Activated T-helper 2 cell treated with anti-CD3 and anti-CD28 coated beads, Interferon-gamma antibody, Interleukin-2, Interleukin-4, amounts not matched to agents 10 μg/mL and 5 μg/mL and 100 μg/mL, durations not matched to agents 14 hours and 24 hours and 36 hours (primary cell): ENCODE measurements at places on chromosomes 13 and 19.
A peak's percentile ranks its signal among the peaks of the same experiment; 100 is the strongest.

GRCh38 chr19:18418483-18419194 lies 559 bp upstream of the SSBP4 start:
- DNase-seq: no peak

GRCh38 chr13:103410002-103410401 lies 343.8 kb upstream of the SLC10A2 start:
- no peak for DNase-seq

DNA sequence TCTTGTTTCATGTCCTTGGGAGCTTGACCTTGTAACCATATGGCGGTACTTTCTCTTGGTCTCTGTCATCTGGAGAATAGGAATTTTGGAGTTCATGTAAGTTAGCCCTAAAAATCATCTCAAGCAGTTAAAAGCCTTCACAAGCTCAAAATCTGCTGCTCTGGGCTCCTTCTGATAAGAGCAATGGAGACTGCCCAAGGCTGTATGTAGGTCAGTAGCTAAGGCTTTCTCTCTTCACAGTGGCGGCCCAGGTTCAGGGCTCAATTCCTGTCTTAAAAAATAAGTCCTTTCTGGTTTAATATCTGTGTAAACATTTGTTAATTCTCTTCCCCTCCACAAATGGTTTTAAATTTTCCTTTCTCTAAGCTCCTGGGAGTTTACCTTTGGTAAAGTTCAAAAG lies 45.3 kb upstream of the ANKRD10 start:
- no peak for DNase-seq

DNA sequence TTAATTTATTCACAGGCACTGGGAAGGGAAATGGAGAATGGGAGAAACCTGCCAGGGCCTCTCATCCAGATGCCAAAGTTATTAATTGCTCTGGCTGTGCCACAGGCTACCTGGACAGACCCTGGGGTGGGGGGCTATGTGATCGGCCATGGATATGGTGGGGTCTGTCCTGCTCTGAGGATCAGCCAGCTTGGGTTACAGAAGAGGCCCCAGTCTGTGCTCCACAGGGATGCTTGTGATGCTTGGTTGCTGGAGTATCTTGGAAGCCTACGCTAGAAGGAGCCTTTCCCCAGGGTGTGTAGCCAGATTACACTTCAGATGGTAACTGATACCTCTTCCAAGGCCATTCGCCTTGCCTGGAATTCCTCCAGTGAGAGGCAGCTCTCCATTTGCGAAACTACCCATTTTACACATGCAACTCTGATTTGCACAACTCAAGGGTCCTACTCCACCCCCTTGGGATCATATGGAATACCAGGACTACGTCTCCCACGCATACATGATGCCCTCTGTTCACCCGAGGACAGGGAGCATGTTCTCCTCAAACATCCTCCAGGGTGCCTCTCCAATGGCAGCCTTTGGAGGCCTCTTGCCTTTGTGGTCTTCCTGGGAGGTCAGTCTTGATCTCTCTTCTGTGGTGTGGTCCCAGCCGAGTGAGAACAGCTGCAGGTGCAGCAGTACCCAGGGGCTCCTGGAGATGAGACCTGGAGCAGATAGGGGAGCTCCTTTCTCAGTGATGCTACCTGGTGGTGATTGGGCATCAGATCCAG lies 186.6 kb upstream of the TSHZ3 start:
- DNase-seq: no peak

GRCh38 chr13:73608157-73608516 lies 526.1 kb downstream of the KLF12 start:
- DNase-seq: no peak

- DNase-seq: no peak
These were observed 25.7 kb downstream of the FBN3 start for GRCh38 chr19:8123683-8124082.

DNA sequence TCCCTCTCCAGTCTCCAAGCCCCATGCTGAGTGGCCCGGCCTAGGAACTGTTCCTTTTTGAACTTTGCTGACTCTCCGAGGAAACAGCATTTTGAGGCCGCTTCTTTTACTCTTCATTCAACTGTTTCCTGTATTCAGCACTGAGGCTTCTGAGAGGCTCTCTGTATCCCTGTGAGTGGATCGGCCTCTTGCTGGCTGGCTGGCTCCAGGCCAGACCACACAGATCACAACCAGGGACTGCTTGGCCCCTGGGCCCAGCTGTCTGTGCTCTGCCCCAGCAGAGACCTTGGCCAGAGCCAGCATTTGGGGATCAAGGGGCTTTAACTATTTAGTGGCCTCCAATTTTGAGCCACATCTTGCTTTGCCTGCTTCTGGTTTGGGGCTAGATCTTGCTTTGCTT lies 75.6 kb upstream of the KL start:
- no peak for DNase-seq

DNA sequence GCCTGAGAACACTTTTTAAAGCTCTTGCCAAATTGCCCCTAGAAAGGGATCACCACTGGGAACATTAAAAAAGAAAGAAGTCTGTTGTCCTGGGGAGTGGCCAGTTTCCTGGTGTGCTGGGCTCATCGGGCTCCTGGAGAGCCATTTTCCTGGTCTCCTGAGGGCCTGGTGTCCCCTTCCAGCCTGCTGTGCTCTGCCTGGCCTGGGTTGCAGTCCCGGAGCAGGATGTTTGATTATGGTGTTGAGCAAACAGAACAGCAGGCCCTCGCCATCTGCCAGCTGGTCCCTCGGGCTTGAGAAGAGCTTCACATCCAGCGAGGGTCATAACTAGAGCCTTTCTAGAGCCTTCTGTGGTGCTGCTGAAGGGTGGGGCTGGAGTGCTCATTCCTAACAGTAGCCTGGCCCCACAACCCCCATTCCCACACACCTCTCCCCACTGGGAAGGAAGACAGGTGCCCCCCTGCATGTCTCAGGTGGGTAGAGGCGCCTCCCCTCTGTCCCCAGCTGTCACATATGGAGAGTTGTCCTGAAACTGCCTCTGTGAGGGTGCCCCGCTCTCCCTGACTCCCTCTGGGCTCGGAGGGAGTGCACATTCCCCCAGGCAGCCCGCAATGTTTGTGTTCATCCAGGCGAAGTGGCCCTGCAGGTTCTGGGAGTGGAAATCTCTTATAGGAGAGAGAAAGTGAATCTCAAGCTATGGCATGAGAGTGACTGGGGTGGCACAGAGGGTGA lies 151.1 kb downstream of the SIPA1L3 start:
- no peak for DNase-seq

DNA sequence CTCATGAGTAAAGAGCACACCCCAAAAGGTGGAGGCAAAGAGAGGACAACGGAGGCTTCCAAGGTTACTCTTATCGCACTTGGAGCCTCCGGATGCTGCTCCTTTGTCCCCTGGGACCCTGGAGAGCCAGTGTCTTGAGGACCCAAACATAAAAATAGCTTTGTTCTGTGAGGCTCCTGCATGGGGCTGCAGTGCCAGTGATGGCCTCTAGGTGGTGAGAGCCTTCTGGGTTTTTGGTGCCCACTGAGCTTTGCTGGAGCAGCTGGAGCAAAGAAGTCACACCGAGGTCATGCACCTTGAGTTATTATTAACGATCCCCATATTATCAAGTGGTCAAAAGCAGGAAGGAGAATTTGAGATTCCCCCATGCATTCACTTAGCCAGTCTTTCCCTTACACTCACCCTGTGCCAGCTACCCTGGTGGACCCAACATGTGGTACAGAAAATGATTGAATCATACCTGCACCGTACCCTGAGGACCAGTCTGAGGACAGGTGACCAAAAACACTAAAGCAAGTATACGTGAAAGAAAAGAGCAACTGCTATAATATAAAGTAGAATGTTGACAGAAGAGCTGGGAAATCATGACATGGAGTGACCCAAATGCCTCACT lies 41.5 kb downstream of the ZNF682 start:
- DNase-seq: no peak

DNA sequence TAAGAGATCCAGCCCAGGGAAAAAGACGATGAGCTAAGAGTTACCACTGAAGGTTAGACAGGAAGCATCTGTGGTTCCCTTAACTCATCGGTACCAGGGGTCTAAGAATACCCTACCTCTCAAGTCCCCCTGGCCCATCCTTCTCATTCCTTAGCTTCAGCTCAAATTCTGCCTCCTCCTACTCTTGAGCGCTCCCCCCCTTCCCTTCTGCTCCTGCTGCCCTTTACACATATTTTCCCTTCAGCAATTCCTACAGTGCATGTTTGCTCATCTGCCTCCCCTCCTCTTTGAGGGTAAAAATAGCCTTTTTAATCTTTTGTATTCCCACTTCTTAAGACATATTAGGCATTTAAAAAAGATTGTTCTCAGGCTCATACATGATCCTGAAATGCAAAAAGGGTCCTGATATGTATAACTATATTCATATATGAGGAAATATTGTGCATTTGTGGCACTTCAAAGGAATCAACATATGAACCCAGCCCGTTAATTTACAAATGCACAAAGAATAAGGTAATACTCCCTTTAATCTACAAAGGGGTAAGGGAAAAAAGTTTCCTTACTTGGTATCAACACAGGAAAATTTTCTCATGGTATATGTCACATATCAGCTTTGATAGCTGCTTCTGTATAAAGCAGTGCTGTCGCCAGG lies 33.1 kb downstream of the LNX2 start:
- no peak for DNase-seq

GRCh38 chr19:15072930-15073647 lies 8.9 kb upstream of the OR1I1 start:
- no peak for DNase-seq

DNA sequence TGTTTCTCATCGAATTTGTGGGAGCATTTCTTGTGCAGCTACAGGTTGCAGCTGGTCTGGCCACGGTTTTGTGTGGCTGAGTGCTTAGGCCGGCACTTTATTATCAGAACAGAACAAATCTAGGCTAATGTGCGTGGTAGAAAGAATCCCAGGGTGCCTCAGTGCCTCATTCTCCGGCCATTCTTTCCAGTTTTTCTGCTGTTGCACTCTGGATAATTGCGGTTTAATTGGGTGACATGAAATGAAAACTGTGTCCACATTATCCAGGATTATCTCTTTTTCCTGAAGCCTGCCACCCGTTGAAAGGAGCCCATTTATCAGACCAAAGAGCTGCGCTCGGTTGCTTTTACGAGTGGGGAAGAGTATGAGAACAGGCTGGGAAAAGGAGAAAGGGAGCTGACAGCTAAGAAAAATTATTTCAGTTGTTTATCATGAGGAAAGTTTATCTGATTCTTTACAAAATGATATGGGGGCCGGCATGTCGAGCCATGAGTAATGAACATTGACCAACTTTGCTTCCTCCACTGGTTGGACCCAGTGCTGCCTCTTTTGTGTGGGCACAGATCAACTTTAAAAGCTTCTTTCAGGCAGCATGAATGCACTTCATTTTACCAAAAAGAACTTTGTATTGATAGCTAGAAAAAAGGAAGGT lies 117.0 kb upstream of the SOX21 start:
- no peak for DNase-seq

DNA sequence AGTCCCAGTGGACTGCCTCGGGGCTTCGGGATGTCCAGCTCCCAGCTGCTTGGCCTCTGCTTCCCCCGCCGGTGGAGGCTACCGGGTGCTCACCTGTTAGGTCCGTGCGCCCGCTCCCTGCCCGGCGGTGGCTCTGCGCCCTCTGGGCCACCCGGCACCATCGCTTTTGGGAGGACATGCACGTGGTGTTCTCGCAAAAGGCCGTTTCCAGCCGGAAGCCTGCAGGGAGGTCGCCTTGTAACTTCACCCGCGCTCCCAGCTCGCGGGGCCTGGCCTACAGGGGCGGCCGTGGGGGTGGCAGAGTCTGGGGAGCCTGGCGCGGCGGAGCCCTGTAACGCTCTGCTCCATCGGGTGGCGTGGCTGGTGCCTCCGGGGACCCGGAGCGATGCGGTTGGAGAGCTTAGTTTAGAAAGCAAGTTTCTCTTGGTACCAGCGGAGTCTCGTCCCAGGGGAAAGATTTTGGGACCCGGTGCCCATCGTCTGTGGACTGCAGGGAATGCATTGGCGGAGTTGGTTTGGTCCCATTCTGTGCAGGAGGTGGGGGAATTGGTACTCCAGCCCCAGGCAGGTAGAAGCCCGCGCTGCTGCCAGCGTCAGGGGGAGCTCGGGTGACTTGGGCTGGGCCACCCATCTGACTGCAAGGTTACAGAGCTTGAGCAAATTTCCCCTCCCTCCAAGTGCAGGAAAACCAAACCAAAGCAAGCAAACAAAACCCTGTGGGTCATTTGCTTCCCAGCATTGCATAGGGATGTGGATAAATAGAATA lies 673 bp downstream of the SPATA13 start:
- DNase-seq: peak; percentile 41

- DNase-seq: no peak
These were observed 22.9 kb downstream of the FBN3 start for GRCh38 chr19:8126511-8126910.

DNA sequence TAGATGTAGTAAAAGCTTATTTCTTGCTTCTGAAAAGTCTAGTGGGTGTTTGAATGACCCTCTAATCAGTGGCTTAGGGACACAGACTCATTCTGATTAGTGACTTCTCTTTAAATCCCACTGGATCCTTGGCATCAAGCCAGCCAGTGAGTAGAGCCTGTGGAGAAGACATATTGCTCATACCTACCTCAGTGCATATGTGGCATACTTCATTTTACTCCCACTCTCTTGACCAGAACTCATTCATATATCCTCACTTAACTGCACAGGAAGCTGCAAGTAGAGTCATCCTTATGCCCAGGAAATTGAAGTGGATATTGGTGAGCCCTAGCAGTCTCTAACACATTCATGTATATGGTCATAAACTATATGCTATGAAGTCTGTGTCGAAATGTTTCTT lies 148.3 kb downstream of the PDS5B start:
- DNase-seq: no peak

GRCh38 chr19:48596679-48597465 lies 9.7 kb upstream of the SPACA4 start:
- DNase-seq: peak; percentile 37

GRCh38 chr19:4304538-4305256 lies at the start of gene FSD1:
Gene FSD1 (plus strand): TSS chr19:4304598. CDS start chr19:4304747, 149 bp downstream.
- DNase-seq: peak; percentile 70

GRCh38 chr19:4678881-4679790 lies 9.0 kb upstream of the MYDGF start:
- no peak for DNase-seq

GRCh38 chr13:23592596-23592995 lies 22.4 kb downstream of the TNFRSF19 start:
- DNase-seq: no peak

- no peak for DNase-seq
These were observed 14.9 kb downstream of the RFC3 start for GRCh38 chr13:33832872-33833271.

- no peak for DNase-seq
These were observed 130.3 kb upstream of the SERP2 start for GRCh38 chr13:44243198-44243857.

DNA sequence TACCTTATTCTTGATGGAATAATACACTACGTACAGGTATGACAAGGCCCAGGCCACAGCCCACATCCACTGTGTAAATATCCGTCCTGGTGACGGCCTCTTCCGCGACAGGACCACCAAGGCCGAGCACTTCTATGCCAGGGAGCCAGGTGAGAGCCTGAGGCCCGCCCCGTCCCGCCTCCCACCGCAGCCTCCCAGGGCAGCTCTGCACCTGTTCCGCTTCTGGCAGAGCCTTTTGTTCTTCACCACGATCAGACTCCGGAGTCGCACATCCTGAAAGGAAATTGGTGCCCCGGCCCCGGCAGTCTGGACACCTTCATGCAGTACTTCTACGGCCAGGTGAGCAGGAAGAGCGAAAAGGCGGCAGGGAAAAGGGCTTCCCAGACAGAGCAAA lies 10.6 kb upstream of the ZNF358 start:
- no peak for DNase-seq
